ENCODE measurements at places on chromosomes 4 and X. TPM values are rescaled to one million over a fixed set of nuclear protein-coding genes. Genes with fewer than 3 reads are reported as not detected.

GRCh38 chr4:104879367-104879766 lies 267.3 kb upstream of the TET2 start:
- no peaks in the 10 kb centered on the region for H3K36me3 ChIP-seq
- H3K27me3 ChIP-seq: no peaks in the 10 kb centered on the region
- no peak overlapping the region for H3K27ac ChIP-seq
- no peak overlapping the region for H3K4me3 ChIP-seq

Gene ESX1
- total RNA-seq: not detected

Gene EGF
- total RNA-seq: 2.1 TPM

Gene TCEAL7
- total RNA-seq: not detected

Gene FGD1
- total RNA-seq: not detected
